ENCODE measurements at places on chromosomes 5 and 9. TPM values are rescaled to one million over a fixed set of nuclear protein-coding genes. Genes with fewer than 3 reads are reported as not detected.

The WNK2 gene
- not detected for total RNA-seq

The PCDHGA8 gene
- 3.3 TPM for total RNA-seq

The FKTN gene
- 17.8 TPM for total RNA-seq

The GRXCR2 gene
- total RNA-seq = not detected

The HBEGF gene
- 1.2 TPM for total RNA-seq

The TIGD6 gene
- total RNA-seq = 10.3 TPM

The PAX5 gene
- not detected for total RNA-seq

The SGTB gene
- 12.0 TPM for total RNA-seq

The DDX41 gene
- total RNA-seq = 88.7 TPM

The TTC33 gene
- total RNA-seq = 13.5 TPM

The SLC4A9 gene
- not detected for total RNA-seq

The IGFBPL1 gene
- total RNA-seq = not detected

The MSANTD3 gene
- total RNA-seq = 65.3 TPM

The TAF11L10 gene
- not detected for total RNA-seq

The DNAH5 gene
- total RNA-seq = 2.3 TPM

The IFNA4 gene
- total RNA-seq = not detected

The FBXL17 gene
- 8.4 TPM for total RNA-seq

The SLC34A3 gene
- not detected for total RNA-seq

The PCDHAC1 gene
- 0.18 TPM for total RNA-seq

The DMGDH gene
- total RNA-seq = 2.7 TPM

The PPP2R2B gene
- 0.37 TPM for total RNA-seq

The CER1 gene
- total RNA-seq = not detected

The GOLM1 gene
- 81.4 TPM for total RNA-seq

The SLC25A48 gene
- total RNA-seq = not detected

The C9orf43 gene
- total RNA-seq = 0.18 TPM

The AGPAT2 gene
- total RNA-seq = 46.8 TPM

The PELO gene
- total RNA-seq = 45.7 TPM

The IL13 gene
- not detected for total RNA-seq

The EIF4E1B gene
- total RNA-seq = not detected

The MYMK gene
- not detected for total RNA-seq

The LAMC3 gene
- 0.28 TPM for total RNA-seq

The DND1 gene
- 0.14 TPM for total RNA-seq

The SLC6A18 gene
- total RNA-seq = not detected

The NXNL2 gene
- total RNA-seq = 1.0 TPM

The DRD1 gene
- total RNA-seq = under 0.01 TPM

The CCDC180 gene
- total RNA-seq = 1.7 TPM

The LCN15 gene
- not detected for total RNA-seq

The SIT1 gene
- total RNA-seq = not detected
